ENCODE measurements at places on chromosomes 12 and 14. TPM values are rescaled to one million over a fixed set of nuclear protein-coding genes. Genes with fewer than 3 reads are reported as not detected.

The CMKLR1 gene
- not detected for total RNA-seq

DNA sequence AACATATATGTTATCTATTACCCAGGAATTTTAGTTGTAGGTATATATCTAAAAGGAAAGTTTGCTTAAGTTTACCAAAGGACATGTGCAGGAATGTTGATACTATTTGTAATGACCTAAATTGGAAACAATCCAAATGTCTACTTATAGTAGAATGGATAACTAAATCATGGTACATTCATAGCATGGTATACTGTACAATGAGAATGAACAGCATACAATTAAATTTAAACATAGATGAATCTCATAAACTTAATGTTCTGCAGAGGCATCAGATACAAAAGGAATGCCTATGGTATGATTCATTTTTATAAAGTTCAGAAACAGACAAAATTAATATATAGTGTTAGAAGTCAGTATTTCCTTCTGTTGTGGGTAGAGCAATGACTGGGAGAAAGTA lies 135.4 kb downstream of the GPHN start:
- H3K27ac ChIP-seq: no peak overlapping the region
- H3K4me3 ChIP-seq: no peak overlapping the region
- peaks cover 16% of the 10 kb centered on the region for H3K4me1 ChIP-seq
- no peaks in the 10 kb centered on the region for H3K27me3 ChIP-seq
- no peak for DNase-seq
- no peaks in the 10 kb centered on the region for H3K36me3 ChIP-seq

The CFAP54 gene
- total RNA-seq: not detected

The SPIC gene
- total RNA-seq: not detected

- H3K27ac ChIP-seq: no peak overlapping the region
- DNase-seq: no peak
- peaks cover 11% of the 10 kb centered on the region for H3K27me3 ChIP-seq
- no peaks in the 10 kb centered on the region for H3K36me3 ChIP-seq
Observed at GRCh38 chr14:33461036-33461435, 489.8 kb downstream of the EGLN3 start.

- H3K27ac ChIP-seq: no peak overlapping the region
- H3K36me3 ChIP-seq: no peaks in the 10 kb centered on the region
- peaks cover 18% of the 10 kb centered on the region for H3K4me1 ChIP-seq
- DNase-seq: no peak
Observed at GRCh38 chr12:111269718-111270117, 99.2 kb downstream of the PHETA1 start.

DNA sequence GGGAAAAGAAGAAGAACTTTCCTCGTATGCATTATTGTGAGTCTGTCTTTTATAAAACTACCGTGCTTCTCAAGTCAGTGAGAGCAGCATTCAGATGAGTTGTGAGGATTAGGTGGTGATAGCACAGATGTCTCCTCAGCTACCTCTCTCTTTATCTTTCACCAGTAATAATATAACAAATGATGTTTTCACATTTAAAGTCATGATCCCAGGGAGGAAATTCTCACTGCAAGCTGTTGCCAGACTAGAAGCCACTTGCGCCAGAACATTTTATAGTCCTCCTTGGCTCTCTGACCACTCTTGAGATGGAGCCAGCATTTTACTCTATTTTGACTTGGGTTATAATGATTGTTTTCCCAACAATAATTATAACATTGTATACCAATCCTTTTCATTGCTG lies 443.1 kb downstream of the AEBP2 start:
- H3K27ac ChIP-seq: no peak overlapping the region
- peaks cover 14% of the 10 kb centered on the region for H3K4me1 ChIP-seq
- no peaks in the 10 kb centered on the region for H3K36me3 ChIP-seq
- H3K4me3 ChIP-seq: no peak overlapping the region
- no peak for DNase-seq
- H3K27me3 ChIP-seq: no peaks in the 10 kb centered on the region

GRCh38 chr12:2679816-2680675 lies 114.7 kb upstream of the FKBP4 start:
- H3K27me3 ChIP-seq: peaks cover 25% of the 10 kb centered on the region

The TXNRD1 gene
- total RNA-seq: 310 TPM

GRCh38 chr12:39587225-39587624 lies 32.4 kb downstream of the ABCD2 start:
- H3K36me3 ChIP-seq: no peaks in the 10 kb centered on the region
- no peak overlapping the region for H3K4me3 ChIP-seq
- H3K27me3 ChIP-seq: no peaks in the 10 kb centered on the region
- DNase-seq: no peak

DNA sequence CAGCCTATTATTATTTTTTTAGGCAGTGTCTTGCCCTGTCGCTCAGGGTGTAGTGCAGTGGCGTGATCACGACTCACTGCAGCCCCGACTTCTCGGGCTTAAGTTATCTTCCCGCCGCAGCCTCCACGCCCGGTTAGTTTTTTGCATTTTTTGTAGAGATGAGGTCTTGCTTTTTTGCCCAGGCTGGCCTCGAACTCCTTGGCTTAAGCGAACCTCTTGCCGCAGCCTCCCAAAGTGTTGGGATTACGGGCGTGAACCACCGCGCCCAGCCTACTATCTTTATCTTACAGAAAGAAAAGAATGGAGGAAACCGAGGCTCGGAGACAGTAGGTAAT lies 507 bp upstream of the PTPN11 start:
- peak overlapping the region; percentile 64 for H3K4me3 ChIP-seq
- H3K27me3 ChIP-seq: no peaks in the 10 kb centered on the region
- H3K36me3 ChIP-seq: no peaks in the 10 kb centered on the region
- H3K4me1 ChIP-seq: peaks cover 57% of the 10 kb centered on the region
- DNase-seq: no peak

- DNase-seq: no peak
- no peak overlapping the region for H3K27ac ChIP-seq
- no peaks in the 10 kb centered on the region for H3K4me1 ChIP-seq
- H3K36me3 ChIP-seq: no peaks in the 10 kb centered on the region
- no peak overlapping the region for H3K4me3 ChIP-seq
Observed at GRCh38 chr12:104657726-104658484, 201.2 kb downstream of the CHST11 start.

- H3K36me3 ChIP-seq: peaks cover 35% of the 10 kb centered on the region
- H3K27ac ChIP-seq: no peak overlapping the region
- H3K4me1 ChIP-seq: peaks cover 37% of the 10 kb centered on the region
Observed at GRCh38 chr12:57213763-57214397, 2.7 kb upstream of the NXPH4 start.

DNA sequence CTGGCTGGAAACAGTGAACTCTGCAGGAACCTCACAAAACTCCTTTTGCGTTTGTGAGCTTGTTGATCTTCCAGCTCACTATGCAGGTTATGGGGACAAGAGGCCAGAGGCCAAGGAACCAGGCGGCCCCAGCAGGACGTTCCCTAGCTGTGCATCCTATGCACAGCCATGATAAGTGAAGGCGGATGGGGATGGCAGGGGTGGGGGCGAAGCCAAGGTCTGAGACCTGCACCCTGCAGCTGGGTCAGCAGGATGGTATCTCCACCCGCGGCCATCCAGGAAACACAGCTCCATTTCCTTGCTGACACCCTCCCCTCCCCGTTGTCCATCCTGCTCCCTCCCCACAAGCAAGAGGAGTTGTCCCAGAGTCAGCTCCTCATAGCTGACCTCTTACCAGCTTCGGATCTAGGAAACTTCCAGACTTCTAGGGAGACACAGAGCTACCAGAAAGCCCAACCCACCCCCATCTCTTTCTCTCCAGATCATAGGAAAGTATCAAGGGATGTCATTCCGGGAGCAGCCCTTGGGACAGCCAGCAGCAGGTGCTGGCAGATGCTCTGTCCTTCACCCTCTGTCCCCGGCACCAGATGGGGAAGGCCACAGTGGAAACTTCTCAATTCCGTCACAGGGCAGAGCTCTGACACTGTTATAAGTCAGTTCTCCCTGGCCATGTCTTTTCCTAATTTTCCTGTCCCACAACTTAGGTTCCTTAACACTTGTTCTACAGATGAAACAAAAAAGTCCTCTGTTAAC lies 9.4 kb downstream of the ZBTB39 start:
- H3K4me1 ChIP-seq: peaks cover 13% of the 10 kb centered on the region
- H3K27me3 ChIP-seq: no peaks in the 10 kb centered on the region
- H3K4me3 ChIP-seq: no peak overlapping the region
- DNase-seq: no peak

- no peak overlapping the region for H3K4me3 ChIP-seq
- H3K36me3 ChIP-seq: no peaks in the 10 kb centered on the region
Observed at GRCh38 chr14:53144244-53144643, 8.9 kb downstream of the DDHD1 start.

The OR6C76 gene
- total RNA-seq: not detected

The VSX2 gene
- not detected for total RNA-seq

The ATL1 gene
- total RNA-seq: 0.60 TPM

DNA sequence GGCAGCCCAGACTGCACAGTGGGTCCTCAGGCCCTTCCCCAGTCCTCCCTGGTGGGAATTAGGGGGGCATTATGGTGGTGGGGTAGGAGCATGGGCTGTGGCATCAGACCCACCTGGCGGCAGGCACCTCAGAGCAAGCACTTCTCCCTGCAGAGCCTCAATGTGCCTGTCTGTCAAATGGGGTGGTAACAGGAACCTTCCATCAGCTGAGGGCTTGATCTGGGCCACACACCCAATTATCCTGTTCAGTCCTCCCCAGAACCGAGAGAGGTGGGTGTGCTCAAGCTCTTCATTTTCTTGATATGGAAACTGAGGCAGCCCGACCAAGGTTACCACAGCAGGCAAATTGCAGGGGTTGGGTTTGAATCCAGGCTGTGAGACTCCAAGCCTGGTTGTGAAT lies 38.4 kb downstream of the MVK start:
- H3K4me1 ChIP-seq: peaks cover 10% of the 10 kb centered on the region
- DNase-seq: no peak
- H3K36me3 ChIP-seq: no peaks in the 10 kb centered on the region
